ENCODE measurements at places on chromosomes 5 and 9. TPM values are rescaled to one million over a fixed set of nuclear protein-coding genes. Genes with fewer than 3 reads are reported as not detected.

DNA sequence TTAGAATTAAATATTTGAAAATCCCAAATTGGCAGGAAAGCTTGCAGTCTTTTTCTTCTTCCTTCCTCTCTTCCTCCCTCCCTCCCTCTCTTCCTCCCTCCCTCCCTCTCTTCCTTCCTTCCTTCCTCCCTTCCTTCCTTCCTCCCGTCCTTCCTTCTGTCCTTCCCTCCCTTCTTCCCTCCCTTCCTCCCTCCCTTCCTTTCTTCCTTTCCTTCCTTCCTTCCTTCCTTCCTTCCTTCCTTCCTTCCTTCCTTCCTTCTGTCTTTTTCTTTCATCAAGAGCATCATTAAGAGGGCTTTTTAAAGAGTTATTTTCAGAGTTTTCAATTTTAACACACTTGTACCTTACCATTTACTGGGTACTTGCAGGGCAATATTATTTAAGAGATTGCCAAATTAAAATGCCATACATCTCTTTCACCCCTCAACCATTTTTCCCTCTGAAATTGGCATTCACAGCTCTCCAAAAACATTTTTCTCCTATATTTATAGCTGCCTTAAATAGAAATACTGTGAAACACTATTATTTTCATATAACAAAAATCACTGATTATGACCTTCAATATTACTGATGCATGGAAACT lies 99.2 kb upstream of the C6 start:
- no peak for DNase-seq

DNA sequence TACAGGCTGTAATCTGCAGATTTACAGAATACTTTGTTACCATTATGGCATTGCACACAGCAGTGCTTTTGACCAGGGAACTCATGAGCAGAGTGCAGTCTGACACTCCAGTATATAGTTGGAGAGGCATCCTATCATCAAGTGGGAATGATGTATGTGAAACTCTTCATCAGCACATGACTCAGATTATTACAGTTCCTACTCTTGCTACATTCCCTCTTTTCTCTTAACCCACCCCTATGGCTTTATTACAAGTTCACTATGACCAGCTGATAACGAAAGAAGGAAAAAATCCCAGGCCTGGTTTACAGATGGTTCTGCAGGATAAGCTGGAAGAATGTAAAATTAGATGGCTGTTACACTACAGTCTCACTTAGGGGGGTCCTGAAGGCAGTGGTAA lies 385.9 kb downstream of the RASEF start:
- DNase-seq, result no peak

DNA sequence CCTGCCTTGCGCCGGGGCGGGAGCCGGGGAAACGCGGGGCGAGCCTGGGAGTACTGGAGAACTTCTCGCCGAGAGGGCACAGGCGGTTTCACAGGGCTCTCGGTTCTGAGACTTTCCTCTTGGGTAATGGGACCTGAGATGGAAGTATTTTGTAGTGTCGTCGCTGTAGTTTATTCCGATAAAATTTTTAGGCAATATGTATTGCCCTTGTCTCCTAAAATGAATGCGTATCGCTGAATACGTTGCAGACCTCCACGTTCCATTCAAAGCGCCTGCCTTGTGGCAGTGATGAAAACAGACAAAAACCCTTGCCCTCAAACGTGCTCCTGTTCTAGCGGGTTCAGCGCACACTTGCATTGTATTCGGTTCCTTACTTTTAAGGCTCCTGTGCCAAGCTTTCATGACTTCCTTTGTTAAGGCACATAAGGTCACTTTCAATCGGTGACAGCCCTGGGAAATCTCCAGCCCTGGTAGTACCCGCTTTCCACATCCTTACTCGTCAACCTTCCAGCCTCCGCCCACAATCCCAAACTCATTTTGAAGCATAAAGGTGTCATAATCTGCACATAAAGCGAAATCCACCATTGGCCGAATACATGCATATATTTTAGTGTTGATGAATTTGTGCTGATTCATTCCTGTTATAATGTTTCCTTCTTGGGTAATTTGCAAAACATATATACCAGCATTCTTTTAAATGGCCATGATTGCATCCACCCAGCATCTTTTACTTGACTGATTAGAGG lies 694 bp downstream of the RMI1 start:
- DNase-seq, result no peak

The IL13 gene
- not detected for total RNA-seq

GRCh38 chr9:126038790-126039189 lies 287.8 kb upstream of the MVB12B start:
- no peak for DNase-seq

DNA sequence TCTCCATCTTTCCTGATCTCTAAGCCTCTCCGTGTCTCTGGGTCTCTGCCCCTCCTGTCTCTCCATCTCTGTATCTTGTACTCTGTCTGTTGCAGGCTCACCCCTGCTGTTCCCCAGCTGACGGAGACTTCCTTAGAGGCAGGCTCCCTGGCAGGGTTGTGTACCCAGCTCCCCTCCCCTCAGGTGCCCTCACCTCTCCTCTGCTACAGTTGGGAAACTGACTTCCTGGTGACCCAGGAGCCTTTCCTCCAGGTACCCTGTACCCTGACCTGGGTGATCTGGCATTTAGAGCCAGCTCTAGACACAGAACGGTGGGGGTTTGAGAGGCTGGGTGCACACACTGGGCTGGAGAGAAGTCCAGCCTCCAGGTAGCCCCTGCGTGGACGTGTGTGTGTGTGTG lies 37.7 kb downstream of the CXXC5 start:
- DNase-seq, result no peak

DNA sequence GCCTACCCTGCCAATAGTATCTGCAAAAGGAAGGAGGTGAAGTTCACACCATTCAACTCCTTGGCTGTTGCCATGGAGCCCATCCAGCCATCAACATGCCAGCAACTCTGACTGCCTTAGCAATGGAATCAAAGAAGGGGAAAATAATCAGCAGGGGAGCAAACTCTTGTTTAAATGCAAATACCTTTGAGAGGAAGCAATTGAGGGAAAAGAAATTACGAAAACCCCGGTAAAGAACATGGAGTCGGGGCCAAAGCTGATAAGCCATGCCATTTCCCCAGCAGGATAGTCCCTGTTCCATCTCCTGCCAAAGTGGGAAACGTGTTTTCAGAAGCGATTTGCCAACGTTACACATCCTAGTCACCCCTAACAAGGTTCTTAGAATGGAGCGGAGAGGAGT lies 69.0 kb downstream of the MFAP3 start:
- DNase-seq, result no peak

DNA sequence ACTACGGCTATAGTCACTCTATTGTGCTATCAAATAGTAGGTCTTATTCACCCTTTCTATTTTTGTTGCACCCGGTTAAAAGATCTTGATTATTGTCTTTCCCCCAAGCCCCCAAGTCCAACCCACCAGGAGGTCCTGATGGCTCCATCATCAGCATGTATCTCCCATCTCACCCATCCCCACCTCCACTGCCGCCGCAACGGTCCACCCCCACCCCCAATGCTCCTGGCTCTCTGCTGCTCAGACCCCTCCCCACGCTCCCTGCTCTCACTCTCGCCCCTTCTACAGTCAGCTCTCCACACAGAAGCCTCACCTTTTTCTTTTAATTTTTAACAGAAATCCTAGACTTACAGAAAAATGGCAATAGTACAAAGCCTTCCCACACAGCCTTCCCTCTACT lies 51.5 kb upstream of the SH3PXD2B start:
- DNase-seq, result peak; percentile 20

- DNase-seq, result no peak
Measured at GRCh38 chr9:93059011-93059714, 662 bp downstream of the SUSD3 start.

GRCh38 chr5:95770830-95771708 lies 39.9 kb downstream of the RHOBTB3 start:
- no peak for DNase-seq

The PCDHGB2 gene
- 0.94 TPM for total RNA-seq

GRCh38 chr5:79512049-79512448 lies 1.9 kb downstream of the HOMER1 start:
- no peak for DNase-seq

DNA sequence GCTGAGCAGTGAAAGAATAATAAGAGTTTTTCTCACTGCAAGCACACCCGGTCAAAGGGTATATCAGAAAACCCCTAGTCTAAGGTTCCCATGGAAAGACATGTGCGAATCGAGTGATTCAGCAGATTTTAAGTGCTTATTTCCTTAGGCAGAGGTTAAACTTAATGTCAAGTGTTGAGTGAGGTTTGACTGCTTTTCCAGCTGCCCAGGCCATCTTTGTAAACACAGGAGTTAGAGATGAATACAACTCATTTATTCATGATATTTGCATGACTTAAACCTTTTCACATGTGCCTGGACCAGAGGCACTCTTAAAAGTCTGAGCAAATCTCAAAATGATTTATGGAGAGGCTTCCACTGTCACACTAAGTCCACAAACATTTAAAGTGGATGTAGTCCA lies 137.8 kb upstream of the RGMB start:
- DNase-seq, result no peak

DNA sequence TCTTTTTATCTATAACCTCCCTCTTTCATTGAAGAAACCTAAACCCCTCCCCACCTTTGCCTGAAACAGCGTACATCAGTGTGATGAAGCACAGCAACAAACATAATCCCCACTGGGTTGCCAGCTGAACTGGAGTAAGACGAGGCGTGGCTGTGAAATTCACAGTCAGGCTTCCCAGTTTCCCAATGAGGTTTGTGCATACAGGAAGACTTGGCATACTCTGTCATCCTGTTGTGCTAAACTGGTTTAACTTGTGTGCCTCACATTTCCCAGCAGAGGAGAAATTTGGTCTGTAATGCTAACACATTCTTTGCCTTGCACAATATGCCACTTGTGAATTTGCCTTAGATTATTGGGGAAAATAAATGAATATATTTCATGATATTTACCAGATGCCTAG lies 121.5 kb downstream of the SV2C start:
- no peak for DNase-seq

The ENDOG gene
- total RNA-seq, result 30.8 TPM

The PTGS1 gene
- total RNA-seq, result 1.1 TPM

DNA sequence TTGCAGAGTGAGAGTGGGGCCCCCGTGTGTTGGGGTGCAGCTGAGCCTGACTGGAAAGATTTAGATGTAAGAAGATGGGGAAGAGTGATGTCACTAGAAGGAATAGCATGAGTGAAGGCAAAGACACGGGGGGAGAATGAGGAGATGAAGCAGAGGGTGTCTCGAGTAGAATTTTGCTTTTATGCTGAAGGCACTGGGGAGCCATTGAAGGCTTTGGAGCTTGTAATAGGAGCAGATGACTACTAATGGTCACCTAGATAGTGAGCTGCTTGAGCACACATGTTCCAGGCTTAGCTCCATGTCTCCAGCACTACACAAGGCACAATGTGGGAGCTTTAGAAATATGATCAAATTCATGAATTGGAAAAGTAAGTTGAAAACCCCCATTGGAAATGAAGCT lies 32.1 kb downstream of the COL15A1 start:
- no peak for DNase-seq

- DNase-seq, result no peak
Measured at GRCh38 chr5:77356740-77357139, 135.4 kb downstream of the WDR41 start.

- DNase-seq, result no peak
Measured at GRCh38 chr9:1495282-1496030, 445.3 kb downstream of the DMRT2 start.

The PCAT7 gene
- 10.0 TPM for total RNA-seq

The CA9 gene
- total RNA-seq, result not detected

Data from type B pancreatic cell (in vitro differentiated cells).